ENCODE measurements at places on chromosomes 4 and X. TPM values are rescaled to one million over a fixed set of nuclear protein-coding genes. Genes with fewer than 3 reads are reported as not detected.

The CCDC110 gene
- 2.0 TPM for total RNA-seq

The DCAF8L2 gene
- not detected for total RNA-seq

The FGFBP2 gene
- not detected for total RNA-seq

The NKAP gene
- 3.8 TPM for total RNA-seq

The PHOX2B gene
- total RNA-seq, result not detected

The NEIL3 gene
- total RNA-seq, result 1.3 TPM

The F11 gene
- not detected for total RNA-seq

The ADAM29 gene
- total RNA-seq, result not detected

The TKTL1 gene
- not detected for total RNA-seq

The SLC4A4 gene
- total RNA-seq, result 8.5 TPM

The MAGEC2 gene
- total RNA-seq, result not detected

The PSAPL1 gene
- total RNA-seq, result not detected

The STK32B gene
- 0.63 TPM for total RNA-seq

The ZMYM3 gene
- 8.7 TPM for total RNA-seq

The RNF150 gene
- total RNA-seq, result 0.26 TPM

The IDS gene
- 33.1 TPM for total RNA-seq

The PAGE2B gene
- total RNA-seq, result not detected

The FGFBP1 gene
- total RNA-seq, result not detected

The MAGEB17 gene
- total RNA-seq, result 0.09 TPM

The OPHN1 gene
- total RNA-seq, result 11.8 TPM

The GYG2 gene
- 2.6 TPM for total RNA-seq
